ENCODE measurements at places on chromosomes 7 and 10.

GRCh38 chr10:131810036-131810804, 90.6 kb upstream of the PPP2R2D start:
- DNase-seq, result no peak

GRCh38 chr7:44103923-44104859, at the start of gene AEBP1:
AEBP1 (plus strand) TSS chr7:44104345; CDS start chr7:44104666, 321 bp downstream.
- no peak for DNase-seq

GRCh38 chr7:50837965-50838364, 55.3 kb upstream of the GRB10 start:
- no peak for DNase-seq

- DNase-seq, result no peak
Observed at GRCh38 chr7:45514944-45515343, 59.2 kb upstream of the ADCY1 start.

DNA sequence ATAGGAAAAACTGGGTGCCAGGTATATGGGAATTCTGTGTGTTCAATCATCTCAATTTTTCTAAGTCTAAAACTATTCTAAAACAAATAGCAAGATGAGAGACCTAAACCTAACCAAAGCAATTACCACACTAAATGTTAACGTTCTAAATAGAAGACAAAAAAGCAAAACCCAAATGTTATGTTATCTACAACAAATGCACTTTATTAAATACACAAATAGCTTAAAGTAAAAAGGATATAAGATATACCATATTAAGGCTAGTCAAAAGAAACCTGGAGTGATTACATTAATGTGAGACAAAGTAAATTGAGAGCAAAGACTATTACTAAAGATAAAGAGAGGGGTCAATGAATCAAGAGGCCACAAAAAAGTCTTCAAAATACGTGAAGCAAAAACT, 81.4 kb downstream of the LARP4B start:
- DNase-seq, result no peak

DNA sequence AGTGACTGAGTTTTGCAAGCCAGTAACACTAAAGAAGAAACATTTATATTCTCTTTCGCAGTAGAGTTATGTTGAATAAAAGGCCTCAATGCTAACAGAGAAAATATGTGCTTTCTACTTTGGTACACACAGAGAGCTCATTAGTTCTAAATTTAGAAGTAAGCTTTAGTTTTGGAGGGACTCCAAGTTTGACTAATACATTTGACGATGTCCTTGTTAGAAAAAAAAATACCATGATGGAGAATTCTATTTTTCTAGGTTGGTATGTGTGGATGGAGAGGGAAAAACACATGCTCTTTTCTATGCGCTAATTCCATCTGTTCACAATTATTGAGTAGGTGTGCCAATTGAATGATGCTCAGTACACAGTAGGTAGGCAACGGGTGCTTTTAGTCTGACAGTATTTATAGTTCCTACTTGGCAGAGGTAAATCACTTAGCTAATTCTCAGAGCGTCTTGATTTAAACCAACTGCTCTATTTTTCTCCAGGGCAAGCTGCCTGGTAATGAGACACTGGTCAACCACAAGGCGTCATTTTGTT, 327.2 kb upstream of the AKR1E2 start:
- no peak for DNase-seq

GRCh38 chr7:69504733-69505420, 93.4 kb upstream of the AUTS2 start:
- no peak for DNase-seq

All from thoracic aorta (tissue), 2 donors.